ENCODE measurements at places on chromosomes 5 and 9.

DNA sequence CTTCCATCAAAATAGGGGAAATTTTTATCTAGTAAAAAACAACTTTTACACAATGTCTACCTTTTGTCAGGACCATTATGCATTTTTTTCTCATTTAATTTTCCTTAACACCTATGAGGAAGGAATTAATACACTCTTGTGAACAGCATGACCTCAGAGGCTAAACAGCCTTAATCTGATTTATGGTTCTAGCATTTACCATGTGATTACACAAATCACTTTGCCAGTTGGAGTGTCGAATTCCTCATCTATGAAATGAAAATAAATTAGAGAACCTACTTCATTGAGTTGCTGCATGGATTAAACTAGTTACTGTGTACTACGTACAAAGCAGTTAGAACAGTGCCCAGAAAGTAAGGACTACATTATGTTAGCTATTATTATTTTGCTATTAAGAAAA, 187.7 kb upstream of the MPDZ start:
- DNase-seq, result no peak

- DNase-seq, result peak; percentile 3
Observed at GRCh38 chr5:95261437-95262175, 23.3 kb downstream of the MCTP1 start.

- peak; percentile 9 for DNase-seq
Observed at GRCh38 chr5:54663866-54664265, 146.3 kb downstream of the SNX18 start.

- DNase-seq, result no peak
Observed at GRCh38 chr5:145236983-145237382, 598.2 kb downstream of the PRELID2 start.

DNA sequence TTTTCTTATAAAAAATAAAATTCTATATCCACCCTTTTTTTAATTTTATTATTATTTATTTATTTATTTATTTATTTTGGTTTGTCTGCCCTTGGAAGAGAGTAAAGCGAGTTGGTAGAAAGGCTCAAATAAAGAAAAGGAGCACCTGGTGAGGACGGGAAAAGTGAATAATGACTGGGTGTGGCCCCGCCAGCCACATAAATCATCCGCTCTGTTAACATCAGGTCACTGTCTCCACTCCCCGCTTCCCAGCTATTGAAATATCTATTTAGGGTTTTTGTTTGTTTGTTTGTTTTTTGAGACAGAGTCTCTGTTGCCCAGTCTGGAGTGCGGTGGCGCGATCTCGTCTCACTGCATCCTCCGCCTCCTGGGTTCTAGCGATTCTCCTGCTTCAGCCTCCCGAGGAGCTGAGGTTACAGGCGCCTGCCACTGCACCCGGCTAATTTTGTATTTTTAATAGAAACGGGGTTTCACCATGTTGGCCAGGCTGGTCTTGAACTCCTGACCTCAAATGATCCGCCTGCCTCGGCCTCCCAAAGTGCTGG, 844 bp downstream of the POLR3G start:
- no peak for DNase-seq

DNA sequence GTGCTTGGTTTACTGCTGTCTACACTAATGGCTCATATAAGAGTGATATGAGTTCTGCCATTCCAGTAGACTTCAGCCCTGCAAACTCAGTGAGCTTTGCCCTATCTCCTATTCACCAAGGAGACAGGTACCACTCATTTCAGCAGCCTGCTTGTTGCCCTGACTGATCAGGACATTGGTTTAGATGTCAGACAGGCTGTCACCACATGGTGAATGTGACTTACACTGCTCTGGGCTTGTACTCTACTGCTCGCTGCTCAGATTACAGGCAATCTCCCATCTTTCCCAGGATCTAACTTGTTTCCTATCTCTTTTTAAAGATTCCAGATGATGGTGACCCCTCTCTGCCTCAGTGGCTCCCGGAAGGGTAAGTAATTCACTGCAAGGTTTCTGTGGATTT, 123.3 kb upstream of the RUSC2 start:
- no peak for DNase-seq

DNA sequence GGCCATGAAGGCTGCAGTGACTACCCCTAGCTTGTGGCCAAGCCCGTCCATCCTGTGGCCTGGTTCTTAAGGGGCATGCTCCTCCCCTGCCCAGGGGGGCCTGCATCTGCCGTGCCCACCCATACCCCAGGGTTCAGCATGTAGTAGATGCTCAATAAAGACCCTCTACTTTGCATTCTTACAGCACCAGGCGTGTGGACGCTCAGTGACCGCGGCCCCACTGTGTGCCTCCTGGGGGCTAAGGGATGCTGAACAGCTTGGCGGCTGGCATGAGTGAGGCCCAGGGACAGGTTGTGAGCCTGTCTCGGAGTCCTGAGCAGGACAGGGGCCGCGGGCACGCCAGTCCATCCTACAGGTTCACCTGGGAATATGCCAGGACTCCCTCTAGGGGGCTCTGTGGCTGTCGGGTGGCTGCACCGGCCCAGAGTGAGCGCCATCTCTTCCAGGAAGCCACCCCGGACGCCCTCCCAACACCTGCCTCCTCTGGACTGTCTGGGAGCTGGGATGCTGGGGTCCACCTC, 9.1 kb downstream of the NOTCH1 start:
- DNase-seq, result no peak

DNA sequence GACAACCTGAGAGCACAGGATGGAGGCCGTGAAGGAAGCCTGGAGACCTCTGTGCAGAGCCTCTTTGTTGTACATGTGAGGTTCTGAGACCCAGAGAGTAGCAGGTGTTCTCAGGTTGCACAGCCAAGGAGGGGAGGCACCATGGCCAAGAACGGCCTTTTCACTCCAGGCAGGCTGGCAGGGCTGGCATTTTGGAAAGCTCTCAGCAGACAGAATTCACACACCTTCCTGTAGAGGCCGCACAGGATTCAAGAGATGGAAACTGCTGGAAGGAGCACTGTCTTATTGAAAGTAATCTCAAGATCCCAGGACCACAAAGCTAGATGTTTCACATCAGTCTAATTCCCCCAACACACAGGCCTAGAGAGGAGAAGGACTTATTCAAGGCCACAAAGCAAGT, 52.8 kb upstream of the XPA start:
- DNase-seq, result no peak

Measured in T1000 (cell line).